ENCODE measurements at places on chromosomes 4 and X.

DNA sequence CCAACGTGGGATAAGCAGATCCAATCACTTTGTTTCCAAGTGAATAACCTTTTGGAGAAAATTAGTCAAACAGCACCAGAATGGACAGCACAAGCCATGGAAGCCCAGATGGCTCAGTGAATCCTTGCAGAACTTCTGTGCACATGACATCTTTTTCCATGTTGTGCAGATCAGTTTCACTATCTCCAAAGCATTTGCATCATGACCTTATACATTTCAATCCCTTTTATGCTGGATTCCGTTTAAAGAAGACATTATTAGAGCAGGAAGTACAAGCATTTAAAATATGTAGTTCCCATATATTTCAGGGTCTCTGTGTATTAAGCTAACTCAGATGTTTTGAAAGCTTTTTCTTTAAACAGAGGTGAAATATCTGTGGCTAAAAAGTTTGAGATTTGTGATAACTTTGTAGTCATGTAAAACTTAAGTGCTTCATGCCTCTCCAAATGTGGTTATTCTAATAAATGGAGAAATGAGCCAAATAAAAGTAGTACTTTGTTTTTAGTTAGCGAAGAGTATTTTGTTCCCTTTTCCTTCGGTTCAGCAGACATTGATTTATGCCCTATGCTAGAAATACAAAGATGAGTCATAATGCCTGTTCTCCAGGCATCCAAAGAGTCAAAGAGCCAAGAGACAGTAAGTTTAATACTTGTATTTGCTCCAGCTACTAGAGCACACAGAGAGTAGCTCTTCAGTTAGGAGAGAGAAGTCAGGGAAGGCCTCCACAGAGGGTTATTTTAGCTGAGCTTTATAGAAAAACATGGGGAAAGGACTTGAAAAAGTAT lies 39.0 kb downstream of the PLAC8 start:
- DNase-seq, result no peak

- no peak for DNase-seq
Observed at GRCh38 chr4:89416960-89417359, 109.4 kb upstream of the GPRIN3 start.

GRCh38 chr4:77385124-77385969 lies 220.3 kb upstream of the CXCL13 start:
- DNase-seq, result peak; percentile 9

GRCh38 chr4:81675791-81676393 lies 204.2 kb upstream of the RASGEF1B start:
- DNase-seq, result no peak

GRCh38 chr4:48300004-48300403 lies 30.4 kb upstream of the TEC start:
- DNase-seq, result no peak

- DNase-seq, result no peak
Observed at GRCh38 chr4:35511851-35512250, 732.5 kb downstream of the ARAP2 start.

DNA sequence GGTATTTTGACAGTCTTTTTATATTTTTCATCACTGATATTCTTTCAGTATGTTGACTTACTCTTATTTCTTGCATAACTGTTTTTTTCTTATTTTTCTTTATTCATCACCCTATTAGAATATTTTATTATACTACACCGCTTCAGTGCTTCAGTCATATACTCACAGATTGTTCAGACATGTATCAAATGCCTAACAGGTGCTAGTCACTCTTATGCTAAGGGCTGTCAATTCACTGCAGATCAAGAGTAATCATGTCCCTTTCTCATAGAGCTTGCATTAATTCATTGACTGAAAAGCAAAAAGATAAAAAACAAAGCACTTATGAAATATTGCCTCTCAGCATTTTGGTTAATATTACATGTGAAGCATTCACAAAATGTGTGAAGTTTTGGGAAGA lies 1435.6 kb downstream of the STIM2 start:
- no peak for DNase-seq

- DNase-seq, result no peak
Observed at GRCh38 chrX:72130762-72131250, 909 bp downstream of the RTL5 start.

DNA sequence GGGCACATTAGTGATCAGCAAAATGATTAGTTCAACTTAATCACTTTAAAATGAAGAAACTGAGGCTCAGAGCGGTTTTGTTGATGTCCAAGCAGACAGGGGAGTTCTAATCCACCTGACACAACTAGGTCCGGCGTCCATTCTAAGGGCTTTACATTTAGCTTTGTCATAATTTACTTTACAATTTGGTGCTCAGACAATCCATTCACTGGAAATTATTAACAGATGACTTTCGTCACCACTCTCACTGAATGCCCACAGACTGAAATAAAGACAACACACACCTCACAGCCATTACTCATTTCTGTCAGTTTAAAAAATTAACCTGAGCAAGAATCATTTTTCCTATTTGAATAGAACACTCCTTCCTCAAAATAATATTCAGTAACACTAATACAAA lies 10.8 kb downstream of the NR3C2 start:
- no peak for DNase-seq

GRCh38 chr4:67575232-67576058 lies 16.9 kb downstream of the STAP1 start:
- no peak for DNase-seq

GRCh38 chr4:172011196-172011595 lies 198.0 kb downstream of the GALNTL6 start:
- no peak for DNase-seq

DNA sequence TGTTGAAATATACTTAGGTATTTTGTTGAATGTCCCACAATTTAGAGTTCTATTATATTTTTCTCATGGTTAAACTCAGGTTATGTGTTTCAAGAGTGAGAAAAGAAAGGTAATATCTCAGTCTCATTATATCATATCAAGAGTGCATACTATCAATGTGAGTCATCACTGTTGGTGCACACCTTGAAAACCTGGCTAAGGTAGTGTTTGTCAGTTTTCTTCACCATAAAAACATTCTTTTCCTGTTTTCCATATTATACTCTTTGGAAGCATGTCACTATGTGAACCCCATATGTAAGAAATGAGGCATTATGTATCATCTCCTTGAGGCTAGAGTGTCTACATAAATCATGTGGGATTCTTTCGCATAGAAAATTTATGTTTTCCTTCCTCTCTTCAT lies 307.6 kb upstream of the CTSO start:
- no peak for DNase-seq

DNA sequence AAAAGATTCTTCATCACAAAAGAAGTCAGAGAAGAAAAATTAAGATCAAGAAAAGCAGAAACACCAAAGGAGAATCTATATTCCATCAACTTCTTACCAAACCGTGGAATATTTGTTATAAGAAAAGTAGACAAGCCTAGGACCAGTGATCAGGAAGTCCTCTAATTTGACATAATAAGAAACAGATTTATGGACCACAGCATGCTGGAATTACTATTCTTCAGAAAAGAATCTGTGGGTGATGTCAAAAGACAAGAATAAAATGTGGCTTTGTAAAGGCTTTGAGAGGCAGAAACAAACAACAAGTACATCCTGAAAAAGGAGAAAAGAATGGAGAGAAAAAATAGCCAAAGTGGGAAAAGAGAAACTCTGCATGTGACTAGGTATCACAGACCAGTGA lies 123.3 kb downstream of the SLC10A7 start:
- no peak for DNase-seq

DNA sequence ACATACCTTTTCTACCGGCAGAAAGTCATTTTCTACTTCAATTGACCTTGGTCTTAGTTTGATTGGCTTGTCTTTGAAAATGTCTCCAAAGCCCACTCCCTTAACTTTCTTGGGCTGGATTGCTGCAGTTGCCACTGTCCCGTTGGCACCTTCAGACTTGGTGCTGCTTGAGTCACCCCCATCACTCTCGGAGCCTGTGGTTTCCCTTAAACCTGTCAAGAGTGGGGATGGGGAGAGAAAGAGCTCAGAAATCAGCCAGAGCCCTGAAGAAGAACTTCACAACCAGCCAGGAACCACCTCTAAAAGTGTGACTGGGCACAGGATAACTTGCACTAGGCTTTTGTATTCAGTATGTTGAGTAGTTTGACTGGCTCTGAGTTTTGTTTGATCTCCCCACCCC lies 168.5 kb upstream of the MAP3K15 start:
- no peak for DNase-seq

DNA sequence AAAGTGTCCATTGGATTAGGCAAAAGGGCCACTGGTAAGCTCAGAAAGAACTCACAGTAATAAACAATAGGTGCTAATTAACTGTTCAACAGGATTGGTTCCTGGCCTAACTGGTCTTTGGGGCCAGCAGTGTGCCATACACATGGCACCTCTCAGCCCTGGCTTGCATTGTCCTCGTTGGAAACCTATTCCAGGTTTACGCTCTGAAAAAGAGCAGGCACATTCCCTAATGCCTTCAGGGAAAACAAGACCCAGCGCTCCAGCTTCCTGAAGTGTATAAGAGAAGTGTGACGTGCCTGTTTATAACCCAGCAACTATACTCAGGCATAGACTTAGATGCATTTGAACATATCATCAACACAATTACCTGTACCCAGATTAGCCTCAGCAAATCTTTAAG lies 51.9 kb upstream of the RBM47 start:
- no peak for DNase-seq

DNA sequence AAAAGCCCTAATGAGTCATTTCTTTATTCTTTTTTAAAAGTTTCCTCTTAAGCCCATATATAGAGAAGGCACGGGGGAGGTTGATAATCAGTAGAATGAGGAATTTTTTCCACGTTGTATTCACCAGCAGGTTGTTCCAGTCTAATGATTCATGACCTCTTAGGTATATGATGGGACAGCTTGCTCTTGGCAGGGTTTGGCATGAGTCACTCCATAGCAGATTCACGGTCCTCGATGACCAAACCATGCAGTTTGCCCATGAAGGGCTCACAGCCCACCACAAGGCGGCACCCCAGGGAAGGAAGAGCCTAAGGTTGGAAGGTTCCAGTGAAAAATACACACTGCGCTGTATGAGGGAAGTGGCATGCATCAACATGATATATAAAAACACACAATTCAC lies 623.8 kb upstream of the DIPK2B start:
- peak; percentile 21 for DNase-seq

- no peak for DNase-seq
Observed at GRCh38 chrX:53050841-53051240, 2.3 kb downstream of the GPR173 start.

- DNase-seq, result no peak
Observed at GRCh38 chr4:161505141-161505540, 658.7 kb downstream of the FSTL5 start.

GRCh38 chrX:133580625-133581024 lies 165.3 kb upstream of the GPC4 start:
- DNase-seq, result no peak

- DNase-seq, result no peak
Observed at GRCh38 chr4:25129917-25130316, 30.3 kb downstream of the SEPSECS start.

- no peak for DNase-seq
Observed at GRCh38 chr4:168852933-168853713, 156.9 kb downstream of the CBR4 start.
